Fibroblast of skin of left quadriceps (primary cell): ENCODE measurements at places on chromosomes 6 and 20.

- no peak for DNase-seq
Measured at GRCh38 chr6:161242779-161243693, 30.8 kb downstream of the AGPAT4 start.

GRCh38 chr6:4929097-4929718 is 74.6 kb downstream of the RPP40 start:
- no peak for DNase-seq

DNA sequence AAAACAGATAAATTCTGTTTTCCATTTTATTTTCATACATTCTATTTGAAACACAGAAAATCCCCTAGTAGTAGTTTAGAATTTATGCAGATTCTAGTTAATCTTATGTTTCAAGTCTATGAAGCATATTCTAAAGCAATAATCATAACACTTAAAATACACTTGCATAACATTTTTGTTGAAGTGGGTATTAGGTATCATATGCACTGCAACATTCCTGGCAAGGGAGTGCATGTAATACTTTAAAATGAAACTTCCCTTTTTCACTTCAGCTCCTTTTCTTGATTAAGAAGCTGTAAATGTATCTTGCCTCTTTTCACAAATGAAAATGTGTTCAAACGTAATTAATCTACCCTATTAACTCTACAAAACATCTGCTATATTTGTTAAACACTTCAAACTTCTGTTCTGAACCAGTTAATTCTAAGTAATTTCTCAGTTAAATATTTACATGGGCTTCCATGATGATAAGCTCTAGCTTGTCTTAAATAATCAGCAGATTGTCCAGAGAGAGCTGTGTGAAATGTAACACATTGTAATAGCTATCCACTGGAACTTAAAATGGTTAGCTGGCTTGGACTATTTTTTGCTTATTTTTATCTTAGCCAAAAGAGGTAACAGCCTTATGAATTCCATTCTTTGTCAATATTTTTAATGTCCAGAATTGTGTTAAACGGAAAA is 192.8 kb downstream of the COL19A1 start:
- no peak for DNase-seq

DNA sequence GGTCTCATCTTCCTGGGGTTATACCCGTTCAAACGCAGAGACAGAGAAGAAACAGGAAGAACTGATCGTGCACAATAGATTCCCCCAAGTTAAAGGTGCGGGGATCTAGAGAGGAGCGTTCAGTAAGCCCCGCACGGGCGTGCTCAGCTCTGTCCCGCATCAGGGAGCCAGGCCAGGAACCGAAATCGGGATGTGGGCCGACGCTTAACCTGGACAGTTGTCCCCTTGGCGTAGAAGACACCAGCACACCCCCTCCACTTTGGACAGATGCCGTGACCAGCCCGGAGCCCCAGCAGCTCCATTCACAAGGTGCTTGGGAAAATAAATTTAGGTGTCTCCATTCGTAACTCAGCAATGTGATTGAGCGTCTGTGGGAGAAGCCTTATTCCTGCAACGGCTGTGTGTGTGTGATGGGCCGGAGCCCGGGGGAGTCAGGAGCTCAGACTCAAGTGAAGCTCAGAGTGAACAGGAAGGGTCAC is 24.0 kb upstream of the GATA5 start:
- DNase-seq = no peak

DNA sequence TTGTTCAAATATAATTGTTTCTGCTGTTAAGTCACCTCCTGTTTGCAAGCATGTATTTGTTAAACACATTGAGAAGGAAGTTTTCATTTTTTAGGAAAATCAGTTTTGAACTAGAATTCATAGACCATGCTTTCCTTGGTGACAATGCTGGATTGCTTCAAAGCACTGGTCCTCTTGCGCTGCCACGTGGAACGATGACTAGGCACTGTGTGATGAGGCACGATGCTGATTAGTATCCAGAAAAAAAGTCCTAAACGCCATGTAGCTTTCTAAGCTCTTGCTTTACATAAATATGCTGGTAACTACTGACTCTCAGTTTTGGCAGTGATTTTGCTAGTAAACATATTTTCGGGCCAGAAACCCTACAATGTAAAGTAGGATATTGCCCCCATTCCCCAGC is 11.1 kb upstream of the EXOC2 start:
- DNase-seq = no peak

DNA sequence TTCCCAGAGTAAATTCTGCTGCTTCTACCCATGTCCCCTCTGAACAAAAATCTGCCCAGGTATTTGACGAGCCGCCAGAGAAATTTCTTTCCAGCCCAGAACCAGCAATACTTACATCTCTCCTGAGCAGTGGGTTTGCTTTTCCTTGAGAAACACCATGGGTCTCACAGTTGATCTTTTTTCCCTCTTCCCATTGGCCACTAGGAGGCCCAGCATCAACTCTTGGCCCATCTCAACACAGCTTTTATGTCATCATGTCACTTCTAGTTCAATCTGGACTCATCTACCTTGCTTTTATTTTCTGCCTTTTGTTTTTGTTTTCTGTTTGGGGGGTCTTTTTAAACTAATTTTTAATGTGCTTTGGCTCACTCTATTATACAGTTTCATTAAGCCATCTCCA is 18.8 kb downstream of the MAFB start:
- no peak for DNase-seq
